NCI-H1417 (cell line): ENCODE measurements at places on chromosomes 3 and 15.

GRCh38 chr3:99776516-99777209 is 41.0 kb upstream of the CMSS1 start:
- DNase-seq, result no peak

DNA sequence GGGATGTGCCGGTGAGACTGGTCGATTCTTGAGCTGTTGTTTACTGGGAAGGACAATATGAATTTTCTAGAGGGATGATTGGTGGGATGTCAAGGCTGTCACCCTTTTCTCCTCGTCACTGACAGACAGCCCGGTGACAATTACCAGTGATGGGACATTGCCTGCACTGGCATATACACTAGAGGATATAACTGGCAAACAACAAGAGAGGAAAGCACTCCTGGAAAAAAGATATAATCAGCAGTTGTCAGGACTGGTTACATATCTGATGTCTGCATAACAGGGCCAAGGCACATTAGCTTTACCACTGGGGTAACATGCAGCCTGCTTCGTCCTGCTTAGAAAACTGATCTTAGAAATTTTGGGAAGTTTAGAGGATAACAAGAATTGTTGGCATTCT is 131.1 kb downstream of the ROBO2 start:
- no peak for DNase-seq

DNA sequence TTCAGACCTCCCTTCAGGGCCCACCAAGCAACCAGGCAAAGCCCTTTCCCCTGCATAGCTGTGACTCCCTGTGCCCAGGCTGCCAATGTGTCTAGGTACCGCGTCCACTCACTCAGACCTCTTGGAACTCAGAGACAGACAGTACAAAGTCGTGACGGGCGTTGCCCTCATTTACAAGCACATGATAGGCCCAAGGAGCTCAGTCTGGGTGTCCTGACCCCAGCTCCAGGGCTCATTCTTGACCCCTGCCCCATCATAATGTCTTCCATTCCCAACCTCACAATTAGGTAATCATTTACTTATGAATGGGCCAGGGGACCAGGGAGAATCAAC is 56.0 kb downstream of the KLF13 start:
- no peak for DNase-seq

GRCh38 chr3:17088602-17089313 is 204.0 kb downstream of the PLCL2 start:
- DNase-seq, result no peak
